Effector CD4-positive, alpha-beta T cell (primary cell): ENCODE measurements at places on chromosomes 11 and 22.

- DNase-seq, result no peak
These were observed 60.7 kb downstream of the LRRC32 start for GRCh38 chr11:76609736-76610370.

DNA sequence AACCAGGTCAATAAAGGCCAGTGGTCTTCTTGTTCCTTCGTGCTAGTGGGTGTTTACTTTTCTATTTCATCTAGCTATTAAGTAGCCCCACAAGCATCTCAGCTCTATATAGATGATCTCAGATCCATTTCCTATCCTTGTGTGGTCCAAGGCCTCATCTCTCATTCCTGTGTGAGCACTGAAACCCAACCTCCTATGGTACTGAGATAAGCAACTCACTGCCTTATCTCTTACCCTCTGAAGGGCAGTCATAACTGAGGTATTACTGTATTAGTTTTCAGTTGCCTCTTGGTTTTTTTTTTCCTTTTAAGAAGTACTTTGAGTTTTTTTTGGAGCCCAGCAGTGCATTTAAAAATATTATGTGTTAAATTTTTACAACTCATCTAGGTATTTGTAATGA is 28.3 kb downstream of the ACER3 start:
- no peak for DNase-seq

DNA sequence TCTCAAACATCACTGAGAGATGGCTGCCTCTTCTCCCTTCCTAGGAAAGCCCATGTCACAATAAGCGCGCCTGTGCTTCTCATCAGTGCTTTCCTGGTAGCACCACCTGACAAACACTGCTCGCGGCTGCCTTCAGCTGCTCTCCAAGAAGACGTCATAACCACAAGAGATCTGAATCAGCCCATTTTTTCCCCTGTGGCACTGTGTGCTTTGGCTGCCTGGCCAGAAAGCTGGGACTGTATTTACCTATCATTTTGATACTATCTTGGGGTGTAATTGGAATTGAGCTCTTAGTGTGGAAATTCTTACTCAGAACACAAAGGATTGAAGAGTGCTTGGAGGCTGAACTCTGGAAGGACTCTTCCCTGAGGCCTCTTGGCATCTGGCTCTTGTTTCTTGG is 50.3 kb upstream of the EHF start:
- DNase-seq, result no peak

DNA sequence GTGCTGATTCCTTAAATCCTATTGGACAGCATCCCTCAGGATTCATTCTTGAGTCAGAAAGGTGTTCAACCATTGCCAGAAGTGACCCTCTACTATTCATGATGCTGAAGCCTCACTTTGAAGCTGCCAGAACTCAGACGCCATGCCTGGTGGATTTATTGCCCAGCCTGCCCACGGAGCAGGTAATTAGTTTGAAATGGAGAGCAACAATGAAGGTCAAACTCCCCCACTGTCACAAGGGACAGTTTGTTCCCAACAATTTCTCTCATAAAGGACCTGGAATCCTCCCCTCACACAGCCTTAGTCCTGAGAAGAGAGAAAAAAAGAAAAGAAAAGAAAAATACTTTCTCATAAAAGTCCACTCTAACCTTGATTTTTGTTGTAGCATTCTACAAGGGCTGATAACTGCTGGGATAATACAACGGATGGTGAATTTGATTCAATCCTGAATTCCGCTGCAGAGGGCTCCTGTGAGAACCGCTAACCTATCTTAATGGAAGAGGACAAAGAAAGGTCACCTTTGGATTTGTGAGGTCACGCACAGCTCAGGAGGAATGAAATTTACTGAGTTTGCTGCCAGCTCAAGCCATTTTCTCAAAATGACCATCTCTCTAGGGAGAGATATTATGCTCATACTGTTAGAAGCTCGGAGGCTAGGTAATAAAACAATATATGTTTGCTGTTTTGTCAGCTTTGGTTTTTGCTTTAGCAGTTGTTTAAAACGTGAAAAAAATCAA is 161.6 kb upstream of the SYN3 start:
- no peak for DNase-seq

- DNase-seq, result no peak
These were observed 1.1 kb upstream of the GAB2 start for GRCh38 chr11:78418584-78419211.

DNA sequence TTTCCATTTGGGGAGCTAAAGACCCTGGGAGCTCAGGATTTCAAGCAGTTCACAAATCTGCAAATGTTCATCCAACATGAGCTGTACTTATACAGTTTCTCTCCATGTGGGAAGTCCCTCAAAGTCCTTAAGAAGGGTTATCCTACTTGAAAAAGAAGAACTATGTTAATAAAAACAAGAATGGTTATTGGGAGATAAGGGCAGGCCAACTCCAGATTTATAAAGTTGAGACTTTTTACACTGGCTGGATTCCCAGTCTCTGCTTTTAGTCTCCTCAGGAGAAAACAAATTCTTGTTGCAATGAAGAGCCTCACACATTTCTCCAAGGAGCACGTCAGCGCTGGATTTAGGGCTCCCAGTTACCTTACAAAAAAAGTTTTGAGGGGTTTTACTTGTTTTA is 34.2 kb upstream of the CTTN start:
- no peak for DNase-seq

- DNase-seq, result no peak
These were observed 24.1 kb upstream of the CHKA start for GRCh38 chr11:68145120-68145866.

DNA sequence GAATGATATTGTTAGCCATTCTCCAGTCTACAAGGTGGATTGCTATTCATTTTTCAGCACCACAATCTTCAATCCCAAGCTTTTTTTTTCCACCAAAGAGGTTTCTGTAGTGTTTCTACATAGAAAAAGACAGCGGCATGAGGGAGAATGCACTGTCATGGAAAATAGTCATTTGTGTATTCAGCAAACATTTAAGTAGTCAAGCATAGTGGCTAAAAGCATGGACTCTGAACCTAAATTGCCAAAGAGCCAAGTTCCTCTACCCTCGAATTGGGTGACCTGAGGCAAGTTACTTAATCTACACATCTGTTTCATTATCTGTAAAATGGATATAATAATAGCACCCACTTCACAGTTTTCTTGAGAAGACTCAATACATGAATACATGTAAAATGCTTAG is 14.2 kb downstream of the GAS2 start:
- no peak for DNase-seq

- DNase-seq, result no peak
These were observed 12.9 kb downstream of the CHEK2 start for GRCh38 chr22:28728621-28729313.

DNA sequence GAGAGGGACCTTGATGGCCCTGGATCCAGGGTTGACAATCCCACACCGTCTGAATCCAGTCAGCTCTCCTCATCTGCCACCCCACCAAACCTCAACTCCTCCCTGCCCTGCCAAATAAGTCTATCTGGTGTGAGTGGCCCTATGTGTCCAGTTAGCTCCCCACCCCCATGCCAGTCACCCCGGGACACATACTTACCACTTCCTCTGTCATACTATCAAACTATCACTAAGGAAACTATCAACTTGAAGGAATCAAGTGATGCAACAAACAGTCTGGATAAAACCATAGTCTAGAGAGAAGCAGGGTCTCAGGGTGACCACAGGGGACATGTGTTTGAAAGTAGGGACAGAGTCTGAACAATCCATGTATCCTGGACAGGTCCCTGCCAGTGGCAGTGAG is 13.2 kb upstream of the CSF2RB start:
- no peak for DNase-seq

DNA sequence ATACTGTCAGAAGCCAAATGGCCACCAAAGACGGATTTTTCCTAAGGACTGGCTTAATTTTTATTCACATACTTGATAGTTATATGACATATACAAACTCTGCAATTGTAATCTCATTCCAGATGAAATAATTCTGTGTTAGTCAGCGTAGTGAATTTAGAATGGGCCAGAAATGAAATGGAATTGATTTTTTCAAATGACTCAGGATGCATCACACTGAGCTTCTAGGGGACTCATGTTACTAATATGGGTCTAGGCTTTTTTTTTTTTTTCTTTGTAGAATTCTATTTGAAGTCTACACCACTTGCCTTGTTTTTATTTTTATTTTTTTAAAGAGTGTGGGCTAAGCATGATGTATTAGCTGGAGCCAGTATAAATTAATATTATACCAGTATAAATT is 62.7 kb downstream of the SPECC1L start:
- no peak for DNase-seq

- DNase-seq, result no peak
These were observed at the start of gene NFAM1 for GRCh38 chr22:42432020-42432596. Gene NFAM1, minus strand, starts transcription at chr22:42432403. Its CDS starts 46 bp downstream, at chr22:42432357.

GRCh38 chr11:65102142-65103095 is 6.4 kb downstream of the VPS51 start:
- DNase-seq, result no peak

GRCh38 chr11:60469723-60470122 is 14.1 kb downstream of the MS4A1 start:
- no peak for DNase-seq

DNA sequence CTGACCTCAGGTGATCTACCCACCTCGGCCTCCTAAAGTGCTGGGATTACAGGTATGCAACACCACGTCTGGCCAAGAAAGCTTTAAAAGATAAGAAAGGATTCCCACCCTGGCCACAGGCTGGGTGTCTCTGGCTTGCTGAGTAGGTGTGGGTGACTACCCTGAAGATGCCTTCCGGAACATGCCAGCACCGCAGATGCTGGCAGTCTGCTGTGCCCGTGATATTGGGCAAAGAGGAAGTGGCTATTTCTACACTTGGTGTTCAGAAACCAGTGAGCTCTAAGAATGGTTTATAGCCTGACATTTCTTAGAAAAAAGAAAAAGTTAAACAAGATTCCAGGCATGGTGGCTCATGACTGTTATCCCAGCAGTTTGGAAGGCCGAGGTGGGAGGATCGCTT is 6.1 kb downstream of the MRPL11 start:
- no peak for DNase-seq

DNA sequence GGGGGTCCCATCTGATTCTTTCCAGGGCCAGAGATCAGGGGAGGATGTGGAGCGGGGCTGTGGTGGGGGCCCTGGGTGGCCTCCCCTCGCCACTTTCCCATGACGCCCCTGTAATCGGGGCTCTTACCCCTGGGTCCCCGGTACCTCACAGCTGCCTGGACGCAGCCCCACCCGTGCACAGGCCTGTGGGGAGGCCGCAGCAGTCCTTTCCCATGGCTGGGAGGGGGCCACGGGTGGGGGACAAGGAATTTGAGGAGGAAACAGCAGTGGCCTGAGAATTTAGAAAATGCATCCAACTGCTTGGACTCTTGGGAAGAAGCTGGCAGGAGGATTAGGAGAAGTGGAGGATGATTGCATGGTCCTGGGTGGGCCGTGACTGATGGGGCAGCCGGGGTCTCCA is 18.0 kb downstream of the H19 start:
- DNase-seq, result no peak

- no peak for DNase-seq
These were observed 580.4 kb downstream of the CNTN5 start for GRCh38 chr11:99601179-99601578.

- DNase-seq, result no peak
These were observed 28.0 kb downstream of the CHID1 start for GRCh38 chr11:882596-882995.

DNA sequence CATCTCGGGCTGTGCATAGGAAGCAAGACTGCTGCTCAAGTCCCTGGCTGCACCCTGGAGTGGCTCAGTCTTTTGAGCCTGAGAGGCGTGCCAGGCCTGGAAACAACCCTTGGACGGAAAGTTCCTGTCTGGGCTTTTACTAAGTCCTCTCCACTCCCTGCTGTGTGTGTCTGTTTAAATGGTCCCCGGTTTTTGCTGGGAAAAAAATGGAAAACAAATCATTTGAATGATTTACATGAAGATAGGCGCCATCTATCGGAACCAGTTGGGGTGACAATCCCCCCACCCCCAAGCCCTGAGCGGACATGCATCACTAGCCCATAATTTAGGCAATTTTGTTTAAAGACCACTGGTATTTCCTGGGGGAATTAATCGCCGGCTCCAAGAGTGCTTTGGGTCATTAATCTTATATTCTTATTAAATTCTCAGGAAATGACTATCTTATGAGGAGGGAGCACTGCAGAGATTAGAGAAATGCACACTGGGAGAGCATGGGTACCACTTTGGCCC is 2.7 kb upstream of the GAB2 start:
- DNase-seq, result peak; percentile 28

- DNase-seq, result no peak
These were observed 87.3 kb downstream of the WNT11 start for GRCh38 chr11:76119032-76119431.

GRCh38 chr11:11105361-11105760 is 247.5 kb upstream of the ZBED5 start:
- no peak for DNase-seq

DNA sequence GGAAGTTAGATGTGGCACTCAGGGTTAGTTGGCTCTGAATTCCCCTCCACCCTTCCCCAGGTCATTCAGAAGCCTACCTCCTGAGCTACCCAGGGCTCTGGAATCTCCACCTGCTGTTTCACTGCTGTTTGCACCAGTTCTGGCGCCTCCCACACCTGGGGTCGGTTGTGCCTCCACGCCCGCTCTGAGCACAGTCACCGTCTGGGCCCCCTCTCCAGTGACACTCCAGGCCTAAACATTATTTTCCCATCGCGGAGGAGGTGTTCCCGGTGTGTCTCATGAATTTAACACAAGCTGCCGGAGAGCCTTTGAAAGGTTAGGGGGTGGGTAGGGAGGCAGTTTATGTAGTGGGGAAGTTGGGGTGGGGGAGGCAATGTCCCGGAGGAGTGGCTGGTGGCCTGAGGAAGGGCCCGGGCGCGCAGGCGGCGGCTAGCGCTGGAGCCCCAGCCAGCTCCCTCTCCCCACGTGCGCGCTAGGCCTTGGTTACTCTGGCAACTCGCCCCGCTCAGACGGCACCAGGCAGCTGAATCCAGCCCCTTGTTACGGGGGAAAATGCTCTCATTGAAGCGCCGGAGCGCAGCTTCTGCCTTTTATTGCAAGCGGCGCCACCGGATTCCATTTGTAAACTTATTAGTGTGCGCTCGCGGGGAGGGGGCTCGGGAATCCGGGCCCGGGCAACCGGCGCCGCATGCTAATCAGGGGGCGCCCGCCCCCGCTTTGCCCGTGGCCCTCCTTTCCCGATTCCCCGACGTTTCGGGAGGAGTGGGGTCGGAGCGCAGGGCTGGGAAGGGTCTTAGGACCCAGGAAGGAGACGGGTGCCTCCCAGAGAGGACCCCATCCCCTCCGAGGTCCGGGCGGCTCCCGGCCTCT is 52.4 kb downstream of the GRIK4 start:
- no peak for DNase-seq

DNA sequence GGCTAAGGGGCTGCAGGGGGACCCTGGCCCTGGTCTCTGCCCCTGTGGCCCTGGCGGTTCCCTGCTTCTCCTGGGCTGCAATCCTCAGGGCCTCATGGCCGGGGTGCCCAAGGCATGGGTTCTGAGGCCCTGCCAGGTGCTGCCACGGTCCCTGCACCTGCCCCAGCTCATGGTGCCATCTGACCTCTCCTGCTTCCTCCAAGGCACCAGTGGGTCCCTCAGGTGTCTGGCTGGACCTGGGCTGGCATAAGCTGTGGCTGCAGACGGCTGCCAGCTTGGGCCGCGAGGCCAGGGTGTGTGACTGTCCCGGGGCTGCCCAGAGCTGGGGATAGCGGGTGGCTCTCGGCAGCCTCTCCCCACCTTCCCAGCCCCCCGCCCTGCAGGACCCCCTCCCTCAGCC is 2.0 kb downstream of the INS start:
- no peak for DNase-seq
